Stimulated activated CD4-positive, alpha-beta T cell treated with anti-CD3 and anti-CD28 coated beads, Interleukin-15, amount 100 ng/mL, for 1 hour (primary cell): ENCODE measurements at places on chromosomes 4 and X.

DNA sequence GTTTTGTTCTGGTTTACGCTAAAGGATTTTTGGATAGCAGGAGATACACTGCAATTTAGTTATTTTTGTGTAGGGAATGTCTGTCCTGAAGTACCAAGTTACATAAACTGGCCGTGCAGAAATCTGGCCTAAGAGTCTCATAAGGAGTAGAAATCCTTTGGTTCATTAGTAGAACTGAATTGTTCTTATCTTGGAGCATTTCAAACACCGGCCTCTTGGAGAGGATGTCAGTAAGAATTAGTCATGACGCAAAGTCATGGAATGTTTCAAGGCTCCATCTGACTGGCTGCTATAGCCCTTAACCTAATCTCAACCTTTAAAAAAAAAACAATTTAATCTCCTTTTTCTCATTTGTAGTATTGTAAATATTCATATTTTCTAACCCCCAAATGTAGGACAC is 15.2 kb downstream of the PDLIM3 start:
- DNase-seq, result no peak

GRCh38 chr4:17085416-17085815 is 187.0 kb upstream of the LDB2 start:
- no peak for DNase-seq

DNA sequence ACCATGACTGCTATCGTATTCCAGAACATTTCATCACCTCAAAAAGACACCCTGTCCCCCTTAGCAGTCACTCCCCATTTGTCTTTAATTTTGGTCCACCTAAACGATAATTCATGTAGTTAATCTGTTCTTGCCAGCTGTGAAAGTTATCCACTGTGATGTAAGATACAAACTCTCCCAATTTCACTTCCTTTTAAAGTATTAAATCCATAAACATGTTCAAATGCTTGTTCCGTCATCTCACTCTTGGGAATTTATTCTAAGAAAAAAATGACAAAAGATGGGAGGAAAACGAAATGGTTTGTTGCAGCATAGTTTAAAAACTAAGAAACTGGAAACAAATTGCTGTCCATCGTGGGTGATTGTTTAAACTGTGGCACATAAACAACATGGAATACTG is 53.7 kb upstream of the IRF2 start:
- DNase-seq, result no peak

GRCh38 chr4:82241534-82241933 is 132.3 kb downstream of the HNRNPD start:
- DNase-seq, result no peak

DNA sequence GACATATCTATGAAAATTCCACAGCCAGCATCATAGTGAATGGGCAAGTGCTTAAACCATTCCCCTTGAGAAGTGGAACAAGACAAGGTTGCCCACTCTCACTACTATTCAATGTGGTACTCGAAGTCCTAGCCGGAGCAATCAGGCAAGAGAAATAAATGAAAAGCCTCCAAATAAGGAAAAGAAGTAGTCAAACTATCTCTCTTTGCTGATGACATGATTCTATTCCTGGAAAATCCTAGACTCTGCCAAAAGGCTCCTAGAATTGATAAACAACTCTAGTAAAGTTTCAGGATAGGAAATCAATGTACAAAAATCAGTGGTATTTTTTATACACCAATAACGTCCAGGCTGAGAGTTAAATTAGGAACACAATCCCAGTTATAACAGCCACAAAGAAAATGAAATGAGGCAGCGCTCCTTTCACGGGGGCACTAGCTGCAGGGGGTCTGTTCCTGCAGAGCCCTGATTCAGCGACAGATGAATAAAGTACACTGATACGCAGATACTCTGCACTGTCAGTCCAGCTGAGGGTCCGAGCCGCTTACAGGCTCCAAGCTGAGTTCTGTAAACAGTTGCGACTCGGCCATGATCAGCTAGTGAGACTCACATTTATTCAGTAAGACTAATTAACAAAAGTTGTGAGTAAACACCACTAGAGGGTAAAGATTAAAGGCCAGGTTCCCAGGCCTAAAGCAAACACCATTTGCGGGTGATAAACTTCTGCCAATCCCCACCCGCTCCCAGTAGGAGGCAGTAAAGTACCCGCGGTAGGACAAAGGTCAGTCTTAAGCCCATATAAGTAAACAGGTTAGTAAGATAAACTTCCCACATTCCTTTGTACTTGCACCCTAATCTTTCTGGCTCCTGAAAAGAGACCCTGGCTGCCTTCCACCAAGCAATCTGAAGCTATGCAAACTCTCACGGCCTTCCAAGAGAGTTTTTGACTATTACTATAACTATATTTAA is 290.6 kb upstream of the GRID2 start:
- no peak for DNase-seq

GRCh38 chr4:180619440-180619839 is 1623.8 kb upstream of the TENM3 start:
- no peak for DNase-seq

DNA sequence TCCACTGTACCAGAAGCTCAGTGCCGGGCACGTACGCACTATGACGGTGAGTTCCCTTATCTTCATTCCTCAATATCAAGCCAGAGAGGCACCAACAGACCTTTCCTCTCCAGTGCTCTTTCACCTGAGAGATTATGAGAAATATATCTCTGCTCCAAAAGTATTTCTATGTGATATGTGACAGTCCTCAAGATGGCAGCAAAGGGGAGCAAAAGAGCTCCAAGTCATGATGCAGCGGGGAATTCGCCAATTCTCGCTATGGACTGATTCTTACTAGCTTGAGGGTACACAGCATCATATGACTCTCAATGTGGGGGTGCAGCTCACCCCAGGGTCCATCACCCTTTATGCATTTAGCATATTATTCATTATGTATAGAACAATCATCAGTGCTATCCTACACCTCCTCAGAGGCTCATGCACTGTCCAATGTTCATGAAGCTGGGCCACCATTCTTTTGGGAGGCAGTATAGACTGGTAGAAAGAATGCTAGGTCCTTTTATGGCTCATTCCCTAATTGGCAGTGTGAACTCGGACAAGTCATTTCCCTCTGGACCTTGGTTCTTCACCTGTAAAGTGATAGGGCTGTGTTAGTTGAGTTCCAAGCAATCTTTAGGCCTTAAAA is 12.8 kb upstream of the IQSEC2 start:
- no peak for DNase-seq

- no peak for DNase-seq
Observed at GRCh38 chrX:41722816-41723618, 964 bp upstream of the GPR82 start.

GRCh38 chrX:10109695-10110094 is 47.1 kb upstream of the CLCN4 start:
- DNase-seq, result no peak

GRCh38 chr4:138030375-138030774 is 211.8 kb downstream of the SLC7A11 start:
- no peak for DNase-seq

DNA sequence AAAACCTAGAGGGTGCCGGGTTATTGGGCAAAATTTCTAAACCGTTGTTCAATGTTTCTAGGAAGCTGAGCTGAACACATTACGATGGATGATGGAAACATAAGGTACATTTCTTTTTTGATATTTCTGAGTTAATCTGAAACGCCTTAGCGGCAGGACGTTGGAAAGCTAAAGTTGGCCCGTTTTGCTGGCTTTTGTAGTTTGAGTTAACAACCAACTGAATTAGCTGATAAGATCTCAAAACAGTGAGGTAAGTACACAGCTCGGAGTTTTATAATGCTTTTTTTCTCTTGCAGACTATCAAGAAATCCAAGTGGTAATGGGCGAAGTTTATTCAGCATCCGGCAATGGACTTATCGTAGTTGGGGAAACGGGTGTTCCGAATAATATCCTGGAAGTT is 73.5 kb downstream of the PRSS12 start:
- DNase-seq, result no peak

DNA sequence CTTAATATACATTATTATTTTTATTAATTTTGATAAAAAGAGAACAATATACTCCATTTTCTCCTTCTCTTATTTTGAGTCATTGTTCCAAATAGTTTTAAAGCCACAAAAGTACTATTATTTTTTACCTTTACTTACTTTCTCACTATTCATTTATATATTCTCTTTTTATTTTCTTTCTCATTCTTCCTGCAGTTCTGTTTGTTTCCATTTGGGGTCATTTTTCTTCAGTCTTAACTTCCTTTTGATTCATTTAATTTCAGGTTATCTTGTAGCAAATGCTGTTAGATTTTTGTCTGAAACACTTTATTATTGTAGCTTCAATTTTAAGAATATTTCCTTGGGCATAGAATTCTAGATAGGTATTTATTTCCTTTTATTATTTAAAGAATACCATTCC is 438.6 kb upstream of the EPHA5 start:
- DNase-seq, result no peak

GRCh38 chr4:110667670-110668069 is 44.8 kb upstream of the PITX2 start:
- no peak for DNase-seq

GRCh38 chrX:39443240-39443639 is 642.0 kb downstream of the MID1IP1 start:
- DNase-seq, result no peak

DNA sequence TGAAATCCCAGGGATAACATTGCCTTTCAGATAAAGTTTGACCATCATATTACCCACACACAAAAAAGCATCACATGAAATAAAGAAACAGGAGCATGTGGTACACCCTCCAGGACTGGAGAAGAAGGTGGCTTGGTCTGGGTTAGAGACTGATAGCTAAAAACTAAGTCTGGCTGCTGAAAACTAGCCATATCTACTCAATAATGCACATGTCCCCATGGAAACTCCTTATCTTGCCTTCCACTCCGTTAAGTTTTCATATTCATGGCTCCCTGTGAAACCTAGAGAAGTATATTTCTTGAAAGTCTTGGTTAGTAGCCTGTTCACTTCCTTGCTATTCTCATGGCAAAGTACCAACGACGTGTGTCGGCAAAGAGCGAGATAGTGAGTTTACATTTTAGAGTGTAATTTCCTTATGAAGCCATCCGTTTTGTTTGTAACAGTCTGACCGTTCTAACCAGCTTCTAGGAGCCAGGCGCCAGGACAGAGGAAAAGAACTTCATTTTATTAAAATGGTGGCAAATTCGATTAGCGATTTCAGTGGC is 6.7 kb upstream of the DCTD start:
- no peak for DNase-seq

- no peak for DNase-seq
Observed at GRCh38 chr4:30258949-30259348, 461.2 kb upstream of the PCDH7 start.

GRCh38 chrX:124507246-124507645 is 160.9 kb downstream of the SH2D1A start:
- DNase-seq, result no peak

GRCh38 chrX:109720947-109721346 is 12.1 kb downstream of the ACSL4 start:
- no peak for DNase-seq

DNA sequence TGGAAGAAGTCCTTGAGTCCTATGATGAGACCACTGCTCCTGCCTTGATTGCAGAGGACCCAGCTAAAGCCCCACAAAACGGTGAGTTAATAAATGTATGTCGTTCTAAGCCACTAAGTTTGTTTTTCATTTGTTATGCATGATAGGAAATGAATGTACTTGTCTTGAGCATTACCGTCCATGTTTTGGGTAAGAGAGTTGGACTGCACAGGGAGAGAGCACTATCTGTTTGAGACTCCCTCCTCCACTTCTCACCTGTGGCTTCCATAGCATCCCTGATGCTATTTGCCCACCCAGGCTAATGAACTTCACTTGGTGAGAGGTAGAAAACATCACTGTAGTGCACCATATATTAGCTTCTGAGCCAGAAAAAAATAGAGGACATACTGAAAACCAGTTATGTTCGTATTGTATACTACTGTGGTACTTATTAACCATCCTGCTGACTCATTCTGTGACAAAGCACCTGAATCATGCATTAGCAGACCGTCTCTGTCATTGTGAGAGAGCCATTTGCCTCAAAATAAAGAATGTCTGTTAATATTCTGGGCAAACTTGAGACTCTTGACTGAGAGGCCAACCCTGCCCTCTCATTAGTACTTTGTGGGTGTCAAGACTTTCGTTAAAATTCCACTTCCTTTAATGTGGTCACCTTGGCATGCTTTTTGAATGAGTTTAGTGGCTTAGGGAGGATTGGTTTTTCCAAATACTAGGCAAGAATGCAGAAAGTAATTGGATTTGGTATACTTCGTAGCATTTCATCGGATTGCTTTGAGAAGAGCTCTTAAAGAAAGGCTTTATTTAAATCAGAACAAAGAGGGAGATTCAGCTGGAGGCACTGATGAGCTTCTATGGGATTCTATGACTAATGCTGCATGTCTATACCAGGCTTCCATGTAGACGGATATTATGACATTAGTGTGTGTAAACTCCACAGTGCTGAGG is 99.3 kb upstream of the GRPR start:
- DNase-seq, result no peak

GRCh38 chr4:168917138-168917779 is 92.8 kb downstream of the CBR4 start:
- DNase-seq, result no peak

DNA sequence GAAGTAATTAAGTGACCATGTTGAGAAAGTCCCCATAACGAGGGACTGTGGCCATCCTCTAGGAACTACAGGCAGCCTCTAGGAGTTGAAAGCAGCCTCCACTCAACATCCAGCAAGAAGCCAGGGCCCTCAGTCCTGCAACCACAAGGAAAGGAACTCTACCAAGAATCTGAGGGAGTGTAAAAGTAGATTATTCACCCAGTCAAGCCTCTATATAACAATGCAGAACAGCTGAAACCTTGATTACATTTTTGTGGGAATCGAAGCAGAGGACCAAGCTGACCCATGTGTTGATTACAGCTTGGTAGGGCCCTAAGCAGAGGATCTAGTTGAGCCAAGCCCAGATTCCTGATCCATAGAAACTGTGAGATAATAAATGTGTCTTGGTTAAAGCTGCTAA is 17.1 kb downstream of the RPS6KA6 start:
- DNase-seq, result no peak

DNA sequence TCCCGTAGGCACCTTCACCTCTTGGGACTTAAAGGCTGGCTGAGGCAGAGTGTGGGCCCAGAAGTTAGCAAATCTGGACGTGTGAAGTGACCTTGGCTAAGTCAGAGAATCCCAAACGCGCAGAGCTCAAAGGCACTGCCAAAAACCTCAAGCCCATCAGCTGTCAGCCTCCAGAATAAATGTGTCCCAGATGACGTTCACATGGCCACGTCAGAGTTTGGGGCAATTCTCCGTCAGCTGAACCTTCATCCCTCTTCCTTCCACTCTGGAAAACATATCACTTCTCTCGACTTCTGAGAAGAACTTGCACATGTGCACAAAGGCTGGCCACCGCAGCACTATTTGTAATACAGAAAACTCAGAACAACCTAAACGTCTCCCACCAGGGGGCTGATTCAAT is 35.7 kb upstream of the APLN start:
- no peak for DNase-seq

GRCh38 chr4:128847082-128847724 is 37.7 kb downstream of the JADE1 start:
- no peak for DNase-seq

GRCh38 chrX:153342762-153343558 is 9.0 kb downstream of the ZNF275 start:
- DNase-seq, result no peak
